MV-4-11 (cell line): ENCODE measurements at places on chromosomes 11 and 22.
A peak's percentile ranks its signal among the peaks of the same experiment; 100 is the strongest.

DNA sequence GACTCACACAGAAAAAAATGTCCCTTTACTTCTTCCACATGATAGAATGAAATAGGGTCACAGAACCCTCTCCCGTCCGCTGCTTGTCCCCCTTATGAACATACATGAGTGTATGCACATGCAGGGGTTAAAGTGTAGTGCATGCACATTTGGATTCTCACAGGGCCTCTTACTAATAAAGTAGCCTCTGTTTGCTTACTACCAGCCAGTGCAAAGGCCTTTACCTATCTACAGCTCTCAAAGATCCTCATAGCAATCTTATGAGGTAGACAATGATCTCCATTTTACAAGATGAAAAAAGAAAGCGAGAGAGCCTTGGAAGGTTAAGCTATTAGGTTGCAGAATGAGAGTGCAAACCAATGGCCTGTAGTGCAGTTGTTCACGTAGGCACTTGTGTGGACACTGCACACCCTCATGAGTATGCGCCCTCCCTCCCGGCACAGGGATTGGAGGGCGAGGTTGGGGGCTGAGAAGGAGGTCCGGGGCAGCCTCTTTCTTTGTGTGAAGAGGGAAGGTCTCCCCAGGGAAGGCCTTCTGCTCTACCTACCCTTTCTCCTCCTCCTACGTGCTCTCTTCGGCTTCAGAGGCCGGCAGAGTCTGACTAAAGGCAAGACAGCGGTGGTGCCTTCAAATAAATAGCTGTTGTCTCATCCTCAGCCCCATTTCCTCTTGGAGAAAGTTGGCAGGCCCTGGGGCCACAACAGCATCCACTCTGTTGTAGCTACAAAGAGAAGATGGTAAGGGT, 91.3 kb downstream of the CEP164 start:
- DNase-seq: no peak

DNA sequence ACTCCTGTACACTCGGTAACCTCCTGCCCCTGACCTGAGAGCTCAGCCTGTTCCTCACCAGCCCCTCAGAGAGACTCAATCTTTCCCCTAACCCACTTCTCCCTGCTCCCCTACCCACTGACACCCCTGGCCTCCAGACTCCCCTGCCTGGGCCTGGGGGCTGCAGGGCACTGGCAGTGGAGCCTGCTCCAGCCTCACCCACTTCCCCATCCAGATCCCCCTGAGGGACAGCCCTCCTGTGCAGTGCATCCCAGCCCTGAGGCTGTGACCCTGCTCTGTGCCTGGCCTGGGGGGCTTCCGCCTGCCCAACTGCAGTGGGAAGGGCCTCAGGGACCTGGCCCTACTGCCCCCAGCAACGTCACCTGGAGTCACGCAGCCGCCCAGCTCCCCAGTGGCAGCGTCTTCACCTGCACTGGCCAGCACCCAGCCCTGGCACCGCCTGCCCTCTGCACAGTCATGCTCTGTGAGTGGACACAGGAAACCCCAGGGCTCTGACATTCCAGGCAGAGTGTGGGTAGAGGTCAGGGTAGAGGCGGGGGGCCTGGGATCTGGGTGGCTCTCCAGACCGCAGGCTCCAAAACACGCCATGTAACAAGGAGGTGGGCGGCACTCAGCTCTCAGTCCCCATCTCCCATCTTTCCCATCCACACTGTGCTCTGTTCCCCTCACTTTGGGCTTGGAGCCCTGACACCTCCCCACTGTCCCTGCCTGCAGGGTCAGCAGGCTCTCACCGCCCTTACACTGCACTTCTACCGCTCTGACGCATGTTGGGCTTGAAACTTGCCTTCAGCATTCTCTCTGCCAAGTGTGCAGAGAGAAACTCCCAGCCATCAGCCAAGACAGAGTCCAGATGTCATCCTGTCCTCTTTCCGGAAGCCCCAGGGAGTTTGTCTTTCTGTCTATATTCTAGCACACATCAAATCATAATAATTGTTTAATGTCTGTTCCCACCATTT, 5.1 kb downstream of the VSIG10L2 start:
- DNase-seq: no peak

- DNase-seq: no peak
Observed at GRCh38 chr22:19525666-19526065, 1.5 kb upstream of the CLDN5 start.

GRCh38 chr11:57322256-57323166, 2.2 kb downstream of the TNKS1BP1 start:
- no peak for DNase-seq

- DNase-seq: no peak
Observed at GRCh38 chr11:114147375-114148012, 88.0 kb downstream of the ZBTB16 start.

GRCh38 chr11:103730131-103730940, 306.1 kb upstream of the DDI1 start:
- DNase-seq: no peak

- DNase-seq: no peak
Observed at GRCh38 chr22:48948575-48949170, 879.0 kb downstream of the BRD1 start.

DNA sequence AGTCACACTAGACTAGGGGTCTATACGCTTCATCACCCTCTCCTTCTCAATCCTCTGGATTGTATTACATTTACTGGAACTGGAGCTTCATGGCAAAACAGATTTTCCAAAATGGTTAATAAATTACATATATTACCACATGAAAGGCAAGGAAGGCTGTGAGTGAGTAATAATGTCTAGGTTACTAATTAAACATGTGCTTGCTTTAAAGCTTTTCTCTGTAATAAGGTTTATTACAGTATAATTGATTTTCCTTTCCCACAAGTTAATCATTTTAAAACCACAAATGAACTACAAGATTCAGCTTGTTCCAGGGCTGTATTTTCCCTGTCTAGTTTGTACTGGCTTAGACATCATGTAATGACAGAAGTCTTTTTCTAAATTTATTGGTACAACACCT, 25.6 kb downstream of the MMP13 start:
- no peak for DNase-seq

- DNase-seq: no peak
Observed at GRCh38 chr11:131146827-131147490, 223.5 kb upstream of the NTM start.

DNA sequence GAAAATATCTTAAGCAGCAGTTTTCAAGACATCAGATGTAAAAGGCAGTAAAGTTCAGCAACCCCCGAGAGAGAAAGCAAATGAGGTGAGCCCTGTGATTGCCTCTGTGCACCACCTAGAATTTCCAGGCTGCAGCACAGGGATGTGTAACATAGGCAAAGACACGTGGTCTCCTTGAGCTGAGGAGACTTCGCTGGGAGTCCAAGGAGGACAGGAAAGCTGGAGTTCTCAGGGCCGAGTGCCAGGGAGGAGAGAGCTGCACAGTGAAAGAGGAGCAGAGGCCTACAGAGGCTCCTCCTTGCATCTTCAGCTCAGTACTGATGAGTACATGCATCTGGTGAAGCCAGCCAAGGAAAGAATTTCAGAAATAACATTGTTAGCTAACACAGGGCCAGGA, 17.6 kb upstream of the TOLLIP start:
- DNase-seq: no peak

GRCh38 chr11:2169005-2169378, 2.6 kb downstream of the TH start:
- no peak for DNase-seq

- DNase-seq: no peak
Observed at GRCh38 chr11:17350455-17351171, 987 bp upstream of the NCR3LG1 start.

DNA sequence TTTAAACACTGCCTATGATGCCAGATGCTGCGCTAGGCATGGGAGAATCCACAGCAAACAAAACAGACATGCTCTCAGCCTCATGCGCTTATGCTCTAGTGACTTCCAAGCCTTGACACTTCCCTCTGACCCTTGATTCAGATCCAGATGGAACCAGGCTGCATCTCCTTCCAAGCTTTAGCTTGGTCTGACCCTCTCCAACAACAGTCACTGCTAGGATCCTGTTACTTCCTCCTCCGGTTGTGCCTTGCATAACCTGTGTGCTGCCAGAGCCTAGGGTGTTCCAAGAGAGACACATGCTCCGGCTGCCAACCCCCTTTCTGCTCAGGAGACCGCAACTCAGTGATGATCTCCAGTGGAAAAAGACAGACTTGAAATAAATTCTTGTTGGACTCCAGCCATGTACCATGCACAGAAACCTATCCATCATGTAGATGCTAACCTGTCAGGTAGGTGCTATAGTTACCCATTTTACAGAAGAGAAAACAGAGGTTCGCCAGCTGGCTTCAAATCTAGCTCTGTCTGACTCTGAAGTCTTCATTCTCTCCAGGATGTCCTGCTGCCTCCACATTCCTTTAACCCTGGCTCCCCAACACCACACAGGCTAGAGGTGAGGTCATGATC, 136.3 kb upstream of the TEAD1 start:
- no peak for DNase-seq

- DNase-seq: no peak
Observed at GRCh38 chr11:76186776-76187279, 19.5 kb downstream of the WNT11 start.

GRCh38 chr11:63552921-63553320, 10.3 kb downstream of the PLAAT2 start:
- DNase-seq: no peak

DNA sequence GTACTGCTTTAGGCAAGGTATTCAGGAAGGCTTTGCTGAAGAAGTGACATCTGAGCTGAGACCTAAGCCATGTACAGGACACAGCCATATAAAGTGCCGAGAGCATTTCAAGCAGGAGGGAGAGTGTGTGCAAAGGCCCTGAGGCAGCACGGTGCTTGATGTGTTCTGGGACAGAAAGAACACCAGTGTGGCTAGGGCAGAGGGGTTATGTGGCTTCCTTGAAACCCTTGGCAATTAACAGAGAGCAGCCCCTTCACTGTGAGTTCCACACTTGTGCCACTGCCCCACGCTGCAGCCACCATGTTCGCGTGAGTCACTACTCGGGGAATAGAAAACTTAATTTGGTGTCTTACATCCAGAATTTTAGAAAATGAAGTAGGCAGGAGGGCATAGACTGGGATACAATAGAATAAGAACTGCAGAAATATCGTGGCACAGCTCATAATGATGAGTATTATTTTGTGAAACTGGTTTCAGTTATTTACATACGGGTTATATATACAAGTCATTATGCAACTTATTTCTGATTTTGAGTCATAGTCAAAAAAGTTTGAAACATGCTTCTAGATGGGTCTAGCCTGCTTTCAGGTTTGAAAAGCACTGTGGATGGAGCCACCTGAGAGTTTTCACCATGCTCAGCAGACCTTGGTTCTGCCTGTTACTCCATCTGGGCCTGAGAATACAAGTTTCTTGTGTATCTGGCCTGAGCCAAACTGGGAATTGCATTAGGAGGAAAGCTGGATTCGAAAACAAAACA, 11.8 kb downstream of the IL10RA start:
- no peak for DNase-seq

DNA sequence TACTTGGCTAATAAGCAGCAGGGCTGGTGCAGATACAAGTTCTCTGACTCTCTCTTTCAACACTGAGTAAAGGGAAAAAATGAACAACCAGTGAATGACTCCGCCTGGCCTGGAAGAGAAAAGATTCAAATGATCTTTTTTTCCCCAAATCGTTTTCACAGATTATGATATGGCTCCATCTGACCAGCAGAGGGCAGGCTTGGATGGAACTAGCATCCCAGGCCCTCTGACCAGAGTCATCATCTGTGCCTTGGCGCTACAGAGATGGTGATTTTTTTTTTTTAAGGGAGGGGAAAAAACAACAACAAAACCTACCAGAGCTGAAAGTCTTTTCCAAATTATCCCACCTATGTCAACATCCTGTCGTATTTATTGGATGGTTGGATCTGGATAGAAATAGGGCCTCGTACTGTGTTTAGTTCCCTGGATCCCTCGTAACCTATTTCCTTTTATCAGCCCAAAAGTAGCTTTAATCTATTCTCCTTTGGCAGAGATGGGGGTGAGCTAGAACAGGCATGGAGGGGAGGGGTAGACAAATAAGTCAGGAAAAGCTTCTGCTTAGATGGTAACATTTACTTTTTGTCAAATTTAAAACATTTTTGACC, 69.7 kb downstream of the PRSS23 start:
- DNase-seq: no peak

- no peak for DNase-seq
Observed at GRCh38 chr11:111540114-111540936, at the start of gene LAYN. LAYN (plus strand) TSS chr11:111540720; CDS start chr11:111540844, 124 bp downstream.

GRCh38 chr11:69241844-69242243, 52.1 kb upstream of the MYEOV start:
- DNase-seq: no peak

- no peak for DNase-seq
Observed at GRCh38 chr11:19713196-19714021, 772 bp downstream of the NAV2 start.

GRCh38 chr11:113725407-113725806, 19.3 kb upstream of the TMPRSS5 start:
- DNase-seq: no peak

DNA sequence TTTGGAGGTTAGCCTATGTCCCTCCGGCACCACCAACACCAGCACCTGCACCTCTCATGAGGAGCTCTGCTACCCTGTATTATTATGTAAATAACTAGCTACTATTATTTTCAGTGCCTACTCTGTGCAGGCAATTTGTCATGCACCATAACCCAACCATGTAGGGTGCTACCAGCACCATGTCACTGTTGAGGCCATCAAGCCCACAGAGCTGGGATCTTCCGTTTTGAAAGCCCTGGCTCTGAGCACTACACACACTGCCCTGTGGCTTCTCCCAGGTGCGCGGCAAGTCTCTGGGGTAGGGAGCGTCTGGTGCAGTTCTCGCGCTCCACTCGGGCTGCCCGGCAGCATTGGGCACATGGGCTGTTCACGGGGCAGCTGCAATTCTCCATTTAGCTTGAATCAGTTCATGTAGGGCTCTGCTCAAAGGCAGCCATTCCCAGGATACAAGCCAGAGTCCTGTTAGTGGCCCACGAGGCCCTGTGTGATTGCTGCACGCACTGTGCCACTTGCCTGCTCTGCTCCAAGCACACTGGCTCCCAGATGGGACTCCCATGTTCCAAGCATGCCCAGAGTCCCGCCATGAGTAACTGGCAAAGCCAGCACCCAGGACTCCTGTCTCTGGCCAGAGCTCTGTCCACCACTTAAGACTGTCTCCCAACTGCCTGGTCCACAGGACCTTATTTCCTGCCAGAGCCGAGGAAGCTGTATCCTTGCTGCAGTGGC, 42.5 kb upstream of the CDON start:
- DNase-seq: no peak

DNA sequence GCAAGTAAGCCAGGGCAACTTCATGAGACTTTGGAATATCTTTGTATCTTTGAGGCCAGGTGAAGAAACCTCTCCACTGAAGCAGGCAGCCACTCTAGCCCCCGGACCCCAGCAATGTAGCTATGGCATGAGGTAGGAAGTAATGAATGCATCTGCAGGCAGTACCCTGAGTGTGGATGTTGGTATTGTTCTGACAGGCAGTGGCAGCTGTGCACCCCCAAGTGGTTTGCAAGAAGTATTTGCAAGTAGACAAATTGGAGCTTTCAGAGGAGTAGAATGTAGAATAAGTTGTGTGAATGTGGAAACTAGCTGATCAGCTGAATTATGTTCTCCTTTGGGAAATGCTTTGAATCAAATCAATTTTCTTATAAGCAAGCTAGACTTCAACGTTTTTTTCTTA, 194.4 kb upstream of the PGR start:
- DNase-seq: peak; percentile 28

- DNase-seq: peak; percentile 70
Observed at GRCh38 chr22:19765477-19766239, 5.1 kb downstream of the TBX1 start.
